ENCODE measurements at places on chromosomes 12 and 14.

GRCh38 chr12:87302126-87302745, 727.0 kb downstream of the C12orf50 start:
- no peak for DNase-seq

- DNase-seq: no peak
Measured at GRCh38 chr12:95674163-95674562, 116.4 kb downstream of the NTN4 start.

DNA sequence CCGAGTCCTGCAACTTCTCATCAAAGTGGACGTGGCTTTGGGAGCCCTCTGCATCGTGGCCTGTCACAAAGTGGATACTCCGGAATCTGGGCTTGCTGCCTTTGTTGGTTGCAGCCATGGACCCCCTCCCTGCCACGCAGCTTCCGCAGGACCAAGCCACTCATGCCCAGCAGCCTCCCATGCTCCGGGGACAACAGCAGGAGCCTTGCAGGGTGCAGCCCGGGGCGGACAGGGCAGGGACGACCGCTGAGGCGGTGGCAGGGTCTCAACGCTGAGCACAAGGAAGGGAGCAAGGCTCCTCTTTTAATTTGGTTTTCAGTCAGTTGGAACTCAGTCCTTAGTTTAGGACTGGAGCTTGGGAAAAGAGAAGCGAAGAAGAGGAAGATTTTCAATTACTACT, 12.1 kb upstream of the ADCY6 start:
- DNase-seq: no peak

DNA sequence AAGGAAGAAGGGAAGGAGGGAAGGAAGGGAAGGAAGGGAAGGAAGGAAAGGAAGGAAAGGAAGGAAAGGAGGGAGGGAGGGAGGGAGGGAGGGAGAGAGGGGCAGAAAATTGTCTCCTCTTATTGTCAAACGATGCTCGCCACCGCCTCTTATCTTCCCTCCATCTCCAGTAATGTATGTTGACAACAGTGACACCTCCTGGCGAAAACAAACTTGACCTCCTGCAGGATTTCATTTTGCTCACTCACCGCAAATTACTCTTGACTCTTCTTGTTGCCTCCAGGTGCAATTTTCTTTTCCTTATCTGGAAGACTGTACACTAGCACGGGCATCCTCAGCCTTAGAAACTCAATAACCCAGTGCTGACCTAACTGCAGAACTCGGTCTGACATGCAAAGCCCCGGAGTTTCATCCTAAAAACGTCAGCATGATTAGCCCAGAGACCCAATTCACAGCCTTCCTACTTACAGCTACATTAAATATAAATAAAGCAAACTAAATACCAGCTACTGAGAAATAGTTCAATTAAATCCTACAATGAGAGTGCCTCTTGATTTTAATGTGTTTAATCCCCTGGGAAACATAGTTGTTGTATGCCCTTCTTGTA, 512.4 kb upstream of the TMPO start:
- DNase-seq: peak; percentile 73

DNA sequence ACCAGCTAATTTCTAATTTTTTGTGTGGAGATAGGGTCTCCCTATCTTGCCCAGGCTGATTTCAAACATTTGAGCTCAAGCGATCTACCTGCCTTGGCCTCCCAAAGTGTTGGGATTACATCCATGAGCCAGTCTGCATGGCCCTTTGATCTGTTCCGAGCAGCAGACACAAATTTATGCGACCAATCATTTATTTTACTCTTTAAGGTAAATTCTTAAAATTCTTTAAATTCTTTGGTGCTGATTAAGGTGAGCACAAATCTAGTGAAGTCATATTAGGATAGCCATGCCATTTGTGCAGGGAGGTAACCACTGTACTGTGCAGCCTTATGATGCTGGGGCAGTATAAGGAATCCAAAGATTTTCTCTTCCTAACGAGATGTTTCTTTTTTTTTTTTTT, 135.7 kb downstream of the SRGAP1 start:
- no peak for DNase-seq

- DNase-seq: no peak
Measured at GRCh38 chr12:6029401-6029800, 84.3 kb upstream of the ANO2 start.

- no peak for DNase-seq
Measured at GRCh38 chr14:30450631-30451545, 108.1 kb upstream of the G2E3 start.

DNA sequence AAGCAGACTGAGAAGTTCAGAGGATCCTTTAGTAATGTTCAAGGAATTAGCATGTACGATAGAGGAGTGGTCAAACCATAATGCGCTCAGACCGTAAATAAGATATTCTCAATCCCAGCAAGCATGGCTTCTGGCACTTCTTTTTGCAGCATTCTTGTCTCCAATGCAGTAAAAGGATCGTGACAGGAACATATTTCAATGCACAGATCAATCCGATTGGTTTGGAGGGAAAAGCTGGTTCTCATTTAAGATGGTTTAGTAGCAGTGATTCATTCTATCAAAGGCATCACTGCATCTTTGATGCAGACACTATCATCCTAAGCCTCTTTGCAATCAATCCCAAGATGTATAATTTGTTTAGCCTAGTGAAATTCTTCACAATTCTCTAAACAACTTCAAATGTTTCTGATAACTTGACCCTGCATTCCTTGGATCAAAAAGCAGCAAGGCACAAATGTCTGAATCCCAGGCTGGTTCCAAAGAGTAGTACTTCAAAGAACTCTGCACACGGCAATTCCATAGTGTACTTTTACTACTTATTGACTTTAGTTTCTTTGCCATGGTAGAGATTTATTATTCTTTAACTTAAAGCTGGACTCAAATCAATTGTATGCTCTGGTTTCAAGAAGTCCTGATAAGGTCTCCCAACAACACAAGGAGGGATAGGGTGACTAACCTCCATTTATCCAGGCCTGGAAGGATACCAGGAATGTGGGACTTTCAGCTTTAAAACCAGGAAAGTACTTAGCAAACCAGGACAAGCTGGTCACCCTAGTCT, 96.8 kb upstream of the MDM1 start:
- no peak for DNase-seq

DNA sequence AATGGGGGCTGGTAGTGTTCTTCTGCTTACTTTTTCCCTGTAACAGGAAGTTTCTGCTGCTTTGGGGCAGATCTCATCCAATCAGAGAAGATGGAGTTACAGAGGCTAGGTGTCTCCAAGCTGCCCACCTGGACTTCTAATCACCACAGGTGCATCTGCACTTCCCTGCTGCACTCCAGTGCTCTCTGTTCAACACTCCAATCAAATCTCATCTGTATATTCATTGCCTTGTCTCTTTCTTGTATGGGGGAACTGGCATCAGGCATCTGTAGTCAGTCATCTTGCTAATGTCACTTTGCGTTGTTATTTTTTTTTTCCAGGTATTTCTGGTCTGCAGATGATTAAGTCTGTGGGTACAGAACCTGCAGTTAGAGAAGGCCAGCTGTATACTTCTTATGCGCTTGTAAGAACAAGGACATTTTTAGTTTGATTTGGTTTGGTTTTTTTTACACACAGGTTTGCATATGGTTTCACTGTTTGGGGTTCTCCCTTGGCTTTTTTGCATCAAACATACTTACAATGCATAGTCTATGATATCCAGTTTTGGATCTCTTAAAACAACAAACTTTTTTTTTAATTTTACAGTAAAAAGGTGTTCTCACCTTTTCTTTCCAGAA, 116.0 kb downstream of the METTL25 start:
- no peak for DNase-seq

DNA sequence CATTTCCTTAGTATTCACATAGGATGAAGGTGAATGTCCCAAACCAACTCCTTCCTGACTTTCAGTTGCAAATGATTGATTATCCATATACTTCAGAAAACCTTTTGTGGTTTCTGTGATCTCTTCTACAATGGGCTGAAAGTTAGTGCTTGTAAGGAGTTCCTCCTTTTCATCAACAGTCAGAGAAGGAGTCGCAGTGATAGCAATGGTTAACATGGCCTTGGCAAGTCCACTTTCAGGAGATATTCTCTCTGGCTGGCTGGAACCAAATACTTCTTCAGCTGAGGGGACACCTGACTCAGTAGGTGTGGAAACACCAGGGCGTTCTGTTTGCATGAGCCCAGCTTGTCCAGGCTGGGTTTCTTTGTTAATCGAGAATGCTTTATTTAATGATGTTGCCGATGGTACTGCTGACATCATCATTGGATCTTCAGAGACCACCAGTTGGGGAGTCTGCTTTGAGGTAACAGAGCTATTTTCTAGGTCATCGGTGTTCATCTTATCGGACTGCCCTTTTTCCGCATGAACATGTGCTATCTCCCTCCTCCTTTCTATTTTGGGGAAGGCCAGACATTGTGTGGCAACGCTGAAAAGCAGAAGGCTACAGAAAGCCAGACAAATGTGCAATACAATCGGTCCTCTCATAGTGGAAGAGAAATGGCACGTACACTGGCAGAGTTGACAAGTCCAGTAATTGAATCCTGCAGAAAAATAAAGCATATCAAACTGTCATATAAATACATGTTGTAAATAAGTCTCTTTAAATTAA, 13.1 kb downstream of the ARMH4 start:
- no peak for DNase-seq

DNA sequence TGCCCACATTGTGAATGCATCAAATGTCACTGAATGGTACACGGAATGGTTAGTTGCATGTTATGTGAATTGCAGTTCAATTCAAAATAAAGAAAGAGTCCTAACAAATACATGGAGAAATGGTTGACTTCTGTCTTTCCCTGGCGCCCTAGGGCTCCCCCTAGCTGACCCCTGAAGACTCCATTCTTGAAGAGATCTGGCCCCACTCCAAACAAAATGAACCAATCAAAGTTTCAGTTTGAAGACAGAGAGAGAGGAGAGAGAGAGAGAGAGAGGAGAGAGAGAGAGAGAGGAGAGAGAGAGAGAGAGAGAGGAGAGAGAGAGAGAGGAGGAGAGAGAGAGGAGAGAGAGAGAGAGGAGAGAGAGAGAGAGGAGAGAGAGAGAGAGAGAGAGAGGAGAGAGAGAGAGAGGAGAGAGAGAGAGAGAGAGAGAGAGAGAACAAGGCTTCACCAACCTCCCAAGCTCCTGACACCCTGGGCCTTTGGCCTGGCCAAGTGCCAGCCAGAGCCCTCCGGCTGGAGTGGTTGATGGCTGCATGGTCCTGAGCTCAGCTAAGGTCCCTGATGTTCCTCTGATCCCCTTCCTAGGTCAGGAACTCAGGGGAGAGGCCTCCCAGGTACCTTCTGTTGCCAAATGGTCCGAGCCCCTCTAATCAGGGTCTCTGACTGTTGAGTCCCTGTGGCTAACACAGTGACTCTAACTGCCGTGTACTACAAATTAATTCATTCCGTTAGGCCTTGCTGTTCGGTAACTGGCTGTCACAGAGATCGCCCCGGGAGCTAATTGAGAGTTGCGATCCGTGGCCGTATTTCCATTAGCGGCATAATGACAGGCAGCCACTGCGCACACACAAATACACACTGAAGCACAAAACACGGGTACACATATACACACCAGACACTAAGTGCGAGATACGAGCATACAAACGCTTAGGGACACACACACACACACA, 188.8 kb downstream of the ESRRB start:
- peak; percentile 68 for DNase-seq

DNA sequence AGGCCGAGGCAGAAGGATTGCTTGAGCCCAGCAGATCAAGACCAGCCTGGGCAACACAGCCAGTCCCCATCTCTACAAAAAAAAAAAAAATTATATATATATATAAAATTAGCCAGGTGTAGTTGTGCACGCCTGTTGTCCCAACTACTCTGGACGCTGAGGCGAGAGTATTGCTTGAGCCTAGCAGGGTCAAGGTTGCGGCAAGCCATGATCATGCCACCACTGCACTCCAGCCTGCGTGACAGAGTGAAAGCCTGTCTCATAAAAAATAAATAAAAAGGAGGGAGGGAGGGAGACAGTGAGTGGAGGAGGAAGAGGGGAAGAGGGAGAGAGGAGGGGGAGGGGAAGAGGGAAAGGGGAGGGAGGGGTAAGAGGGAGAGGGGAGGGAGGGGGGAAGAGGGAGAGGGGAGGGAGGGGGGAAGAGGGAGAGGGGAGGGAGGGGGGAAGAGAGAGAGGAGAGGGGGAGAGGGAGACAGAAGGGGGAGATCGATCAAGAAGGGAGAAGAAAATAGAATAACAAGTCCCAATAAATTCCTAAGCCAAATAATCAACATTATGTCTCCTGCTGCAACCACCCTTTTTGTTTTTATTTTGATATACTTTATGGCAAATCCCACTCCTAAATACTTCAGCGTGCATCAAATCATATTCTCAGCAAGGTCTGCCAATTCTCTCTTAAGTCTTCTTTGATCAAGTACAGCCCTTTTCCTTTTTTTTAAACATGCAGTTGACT, 163.9 kb downstream of the MED13L start:
- no peak for DNase-seq

- peak; percentile 94 for DNase-seq
Measured at GRCh38 chr14:37594238-37594970, 645 bp downstream of the FOXA1 start.

- peak; percentile 54 for DNase-seq
Measured at GRCh38 chr12:118103601-118104382, at the start of gene VSIG10. Gene VSIG10 (minus strand): TSS chr12:118104011. CDS start chr12:118103671, 340 bp downstream.

DNA sequence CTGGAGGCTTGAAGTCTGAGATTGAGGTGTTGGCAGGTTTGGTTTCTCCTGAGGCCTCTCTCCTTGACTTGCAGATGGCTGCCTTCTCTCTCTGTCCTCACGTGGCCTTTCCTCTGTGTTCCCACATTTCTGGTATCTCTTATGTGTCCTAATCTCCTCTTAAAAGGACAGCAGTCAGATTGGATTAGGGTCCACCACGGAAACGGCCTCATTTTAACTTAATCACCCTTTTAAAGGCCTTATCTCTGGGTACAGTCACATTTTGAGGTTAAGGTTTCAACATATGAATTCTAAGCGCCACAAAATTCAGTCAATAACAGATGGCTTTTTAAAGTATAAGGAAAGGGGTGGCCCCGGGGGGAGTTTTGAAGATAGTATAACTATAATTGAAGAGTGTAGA, 33.5 kb downstream of the UNC79 start:
- DNase-seq: no peak

- no peak for DNase-seq
Measured at GRCh38 chr12:16266085-16266484, 11.4 kb downstream of the SLC15A5 start.

DNA sequence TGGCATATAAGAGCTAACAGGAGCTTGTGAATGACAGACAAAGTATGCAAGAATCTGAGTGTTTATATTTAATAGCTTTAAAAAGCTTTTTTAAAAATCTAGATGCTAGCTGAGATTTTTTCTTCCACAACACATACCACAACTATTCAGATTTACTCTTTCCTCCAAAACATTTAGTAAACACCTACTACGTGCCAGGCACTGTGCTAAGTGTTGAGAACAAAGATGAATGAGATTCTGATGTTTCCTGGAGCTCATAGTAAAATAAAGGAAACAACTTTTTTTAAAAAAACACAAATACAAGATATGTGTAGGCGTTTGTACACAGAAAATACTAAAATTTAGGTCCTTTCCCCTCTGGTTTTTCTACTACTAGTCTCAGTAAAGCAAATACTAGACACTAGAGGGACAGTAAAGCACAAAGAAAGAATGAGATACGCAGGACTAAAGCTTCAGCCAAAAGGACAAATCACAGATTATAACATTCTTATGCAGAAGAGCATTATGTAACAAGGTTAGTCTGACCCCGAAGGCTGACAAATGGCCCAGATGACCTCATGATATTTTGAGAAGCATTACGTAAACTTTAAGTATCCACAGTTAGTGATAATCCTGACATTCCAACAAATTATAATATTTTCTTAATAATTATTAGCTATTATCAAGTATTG, 78.6 kb upstream of the PAWR start:
- no peak for DNase-seq
